ENCODE measurements at places on chromosomes 3 and 15. TPM values are rescaled to one million over a fixed set of nuclear protein-coding genes. Genes with fewer than 3 reads are reported as not detected.

GRCh38 chr3:117114517-117115265, 405.1 kb downstream of the TUSC7 start:
- no peak overlapping the region for H3K27ac ChIP-seq
- H3K4me1 ChIP-seq: peaks cover 2% of the 10 kb centered on the region
- H3K27me3 ChIP-seq: no peaks in the 10 kb centered on the region
- H3K36me3 ChIP-seq: no peaks in the 10 kb centered on the region

GRCh38 chr3:197465996-197466549, 89.7 kb downstream of the BDH1 start:
- H3K4me1 ChIP-seq: peaks cover 30% of the 10 kb centered on the region
- no peak for DNase-seq
- no peaks in the 10 kb centered on the region for H3K27me3 ChIP-seq
- H3K4me3 ChIP-seq: no peak overlapping the region
- no peak overlapping the region for H3K27ac ChIP-seq
- H3K36me3 ChIP-seq: no peaks in the 10 kb centered on the region

The CDCP1 gene
- 0.26 TPM for total RNA-seq

GRCh38 chr3:52001443-52001974, 5.8 kb upstream of the RPL29 start:
- peaks cover 21% of the 10 kb centered on the region for H3K27me3 ChIP-seq
- peaks cover 23% of the 10 kb centered on the region for H3K4me1 ChIP-seq
- H3K4me3 ChIP-seq: no peak overlapping the region
- no peak overlapping the region for H3K27ac ChIP-seq
- no peaks in the 10 kb centered on the region for H3K36me3 ChIP-seq

DNA sequence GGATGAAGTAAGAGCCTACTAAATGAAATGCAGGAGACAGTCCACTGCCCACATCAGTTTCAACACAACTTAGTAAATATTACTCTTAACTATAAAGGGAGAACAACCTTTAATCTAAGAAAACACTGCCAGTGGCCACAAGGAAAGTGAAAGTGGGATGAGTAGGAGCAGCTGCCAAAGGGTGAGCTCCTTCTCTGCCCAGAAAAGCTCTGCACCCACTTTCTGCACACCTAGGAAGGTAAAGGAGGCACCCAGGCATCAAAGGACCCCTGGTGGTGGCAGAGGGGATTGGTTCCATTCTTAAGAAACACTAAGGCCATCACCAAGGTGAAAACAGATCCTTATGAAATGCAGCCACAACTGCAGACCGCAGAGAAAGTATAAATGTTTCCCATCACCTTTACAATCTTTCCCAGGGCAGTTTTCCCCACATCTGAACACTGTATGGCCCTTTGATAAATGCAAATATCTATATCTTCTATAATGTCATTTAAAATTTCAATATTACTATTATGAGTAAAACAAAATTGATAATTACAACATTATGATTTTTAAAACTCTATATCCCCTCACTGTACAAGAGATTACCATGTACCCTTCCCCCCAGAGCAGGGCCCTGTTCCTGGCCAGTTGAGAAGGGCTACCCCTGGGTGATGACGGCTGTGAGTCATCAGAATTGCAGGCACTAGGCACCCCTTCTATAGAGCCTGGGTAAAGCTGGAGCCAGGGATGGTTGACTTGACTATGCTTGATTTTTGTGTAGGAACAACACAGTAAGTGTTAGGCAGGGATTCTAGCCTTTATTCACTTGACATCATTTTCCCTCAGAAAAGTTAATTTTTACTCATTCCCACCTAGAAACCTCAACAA, 92.0 kb downstream of the SNRK start:
- peaks cover 29% of the 10 kb centered on the region for H3K4me1 ChIP-seq
- H3K27me3 ChIP-seq: peaks cover 5% of the 10 kb centered on the region
- H3K36me3 ChIP-seq: peaks cover 10% of the 10 kb centered on the region
- no peak overlapping the region for H3K27ac ChIP-seq
- H3K4me3 ChIP-seq: no peak overlapping the region
- DNase-seq: no peak

GRCh38 chr15:53807501-53807900, 48.0 kb upstream of the WDR72 start:
- no peak overlapping the region for H3K4me3 ChIP-seq
- DNase-seq: no peak
- no peaks in the 10 kb centered on the region for H3K27me3 ChIP-seq

DNA sequence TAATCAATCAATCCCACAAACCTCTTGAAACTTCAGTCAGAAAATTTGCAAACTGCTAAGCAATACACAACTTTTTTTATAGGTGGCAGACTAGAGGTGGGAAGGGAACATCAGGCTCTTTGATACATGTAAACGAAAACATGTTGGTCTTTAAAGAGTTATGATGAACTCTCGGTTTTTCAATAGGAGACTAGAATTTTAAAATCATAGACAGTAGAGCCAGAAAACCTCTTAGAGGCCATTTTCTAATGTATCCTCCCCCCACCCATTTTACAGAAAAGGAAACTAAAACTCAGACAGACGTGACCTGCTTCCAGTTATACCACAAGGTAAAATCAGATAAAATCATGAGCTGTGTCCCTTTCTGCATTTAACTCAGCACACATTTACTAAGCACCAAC, 179.1 kb upstream of the LPP start:
- no peak overlapping the region for H3K27ac ChIP-seq
- H3K36me3 ChIP-seq: no peaks in the 10 kb centered on the region
- H3K27me3 ChIP-seq: no peaks in the 10 kb centered on the region
- H3K4me1 ChIP-seq: peaks cover 4% of the 10 kb centered on the region

The NEIL1 gene
- 149 TPM for total RNA-seq

DNA sequence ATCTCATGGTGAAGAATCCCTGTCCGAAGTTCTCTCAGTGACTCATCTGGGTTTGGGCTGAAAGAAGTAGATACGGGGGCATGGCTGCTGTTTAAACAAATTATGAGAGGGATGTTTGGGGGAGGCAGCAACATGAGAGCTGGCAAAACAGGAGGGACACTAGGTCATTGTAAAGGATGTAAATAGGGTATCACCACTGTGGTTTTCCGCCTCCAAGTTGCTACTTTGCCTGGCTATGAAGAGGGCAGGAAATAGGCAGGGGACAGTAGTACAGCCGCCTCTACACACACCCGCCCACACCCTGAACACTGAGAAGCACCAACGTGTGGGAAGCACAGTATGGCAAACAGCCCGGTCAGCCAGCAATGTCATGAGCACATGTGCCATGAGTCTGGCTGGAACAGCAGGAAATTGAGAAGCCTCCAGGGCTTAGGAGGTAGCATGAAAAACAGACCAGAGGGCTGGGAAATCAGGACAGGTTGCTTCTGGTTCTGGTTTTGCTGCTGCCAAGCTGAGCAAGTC, 17.1 kb downstream of the HEXA start:
- H3K4me3 ChIP-seq: no peak overlapping the region
- H3K4me1 ChIP-seq: peaks cover 26% of the 10 kb centered on the region
- H3K27me3 ChIP-seq: peaks cover 2% of the 10 kb centered on the region
- H3K36me3 ChIP-seq: peaks cover 15% of the 10 kb centered on the region
- no peak for DNase-seq

The TMEM212 gene
- not detected for total RNA-seq

The NANOGP8 gene
- 0.64 TPM for total RNA-seq

The CTXN2 gene
- total RNA-seq: 0.18 TPM

The CFAP100 gene
- total RNA-seq: not detected

DNA sequence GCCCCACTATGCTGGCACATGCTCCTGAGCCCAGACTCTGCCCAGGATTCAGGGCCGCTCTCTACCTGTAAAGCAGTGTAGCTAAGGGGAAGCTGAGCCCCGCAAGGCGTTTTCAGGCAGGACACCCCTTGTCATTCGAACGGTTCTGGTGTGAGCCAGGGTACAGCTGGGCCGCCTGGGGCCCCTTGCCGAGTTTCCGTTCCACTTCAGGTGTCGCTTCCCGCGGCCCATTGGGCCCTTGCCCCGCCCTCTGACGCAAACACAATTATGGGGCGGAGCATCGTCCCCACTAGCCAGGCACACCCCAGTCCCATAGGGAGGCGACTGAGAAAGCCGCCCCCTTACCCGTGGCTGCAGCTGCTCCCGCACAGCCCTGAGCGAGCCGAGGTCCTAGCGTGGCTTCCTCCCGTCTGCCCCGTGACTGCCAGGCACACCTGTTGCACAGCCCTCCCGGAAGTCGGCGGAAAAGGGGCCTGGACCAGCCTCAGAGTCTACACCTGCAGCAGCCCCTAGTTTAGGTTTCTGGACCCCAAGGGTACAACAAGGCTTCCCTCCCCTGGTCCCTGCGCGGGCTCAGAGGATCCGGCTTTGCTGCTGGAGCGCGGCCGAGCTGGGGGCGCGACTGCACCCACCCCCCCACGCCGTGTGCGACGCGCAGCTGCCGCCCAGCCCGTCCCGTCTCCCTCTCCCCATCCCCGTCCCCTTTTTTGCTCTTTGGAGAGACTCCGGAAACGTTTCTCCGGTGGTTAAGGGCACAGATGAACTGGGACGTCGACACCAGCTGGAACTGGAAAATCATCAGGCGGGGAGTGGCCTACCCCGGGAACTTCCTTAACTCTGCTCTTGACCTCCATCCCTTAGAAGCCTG, at the start of gene PLSCR2:
Gene PLSCR2, minus strand, starts transcription at position 412 of the 868 bp plus-strand sequence. CDS start 9,657 bp downstream, outside the sequence.
- peak; percentile 22 for DNase-seq
- H3K27me3 ChIP-seq: peaks cover 1% of the 10 kb centered on the region
- H3K27ac ChIP-seq: no peak within 1 kb of the TSS
- no peaks in the 10 kb centered on the region for H3K36me3 ChIP-seq
- peak within 1 kb of the TSS; percentile 79 for H3K4me3 ChIP-seq

DNA sequence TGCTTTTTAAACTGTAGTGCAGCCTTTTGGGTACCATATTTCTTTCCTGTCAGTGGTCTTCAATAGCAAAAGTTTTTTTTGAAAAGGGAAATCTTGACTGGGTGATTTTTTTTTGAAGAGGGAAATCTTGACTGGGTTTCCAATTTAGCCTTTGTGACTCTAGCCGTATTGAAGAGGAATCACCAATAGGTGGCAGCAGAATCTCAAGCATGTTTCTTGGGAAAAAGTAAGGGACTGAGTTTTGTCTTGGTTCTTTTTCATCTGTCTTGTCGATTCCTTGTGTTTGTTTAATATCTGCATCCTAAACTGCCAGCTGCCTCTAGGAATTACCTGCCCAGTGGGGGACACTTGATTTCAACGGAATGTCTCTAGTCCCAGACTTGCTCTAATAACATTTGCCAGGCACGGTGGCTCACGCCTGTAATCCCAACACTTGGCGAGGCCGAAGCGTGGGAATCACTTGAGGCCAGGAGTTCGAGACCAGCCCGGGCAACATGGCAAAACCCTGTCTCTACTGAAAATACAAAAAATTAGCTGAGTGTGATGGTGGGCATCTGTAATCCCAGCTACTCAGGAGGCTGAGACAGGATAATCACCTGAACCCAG, 89.2 kb downstream of the RBPMS2 start:
- H3K4me1 ChIP-seq: peaks cover 40% of the 10 kb centered on the region
- DNase-seq: peak; percentile 52
- H3K27ac ChIP-seq: peak overlapping the region; percentile 72
- H3K4me3 ChIP-seq: peak overlapping the region; percentile 16

The HEMK1 gene
- 10.9 TPM for total RNA-seq

The AGTR1 gene
- not detected for total RNA-seq

The MKRN3 gene
- total RNA-seq: 0.85 TPM

DNA sequence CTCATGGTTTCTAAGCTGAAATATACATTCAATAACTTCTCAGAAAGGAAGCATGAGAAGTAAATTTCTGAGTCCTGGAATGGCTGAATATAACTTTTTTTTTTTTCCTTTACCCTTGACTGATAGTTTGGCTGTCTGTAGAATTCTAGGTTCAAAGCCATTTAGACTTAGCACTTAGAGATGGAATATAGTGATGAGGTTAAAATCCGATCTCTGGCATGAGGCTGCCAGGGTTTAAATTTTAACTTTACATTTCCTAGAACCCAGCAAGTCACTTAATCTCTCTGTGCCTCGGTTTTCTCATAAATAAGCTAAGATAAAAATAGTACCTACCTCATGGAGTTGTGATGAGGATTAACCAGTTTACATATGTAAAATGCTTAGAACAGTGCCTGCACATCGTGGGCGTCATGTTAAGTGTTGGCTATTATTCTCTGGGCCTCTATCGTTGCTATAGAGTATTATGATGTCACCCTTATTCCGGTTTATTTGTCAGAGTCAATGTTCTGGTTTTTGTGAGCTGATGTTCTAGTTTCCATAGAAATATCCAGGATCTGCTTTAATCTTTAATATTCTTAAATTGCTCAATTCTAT, 199.8 kb upstream of the TLE3 start:
- no peak overlapping the region for H3K27ac ChIP-seq
- H3K4me3 ChIP-seq: no peak overlapping the region
- H3K36me3 ChIP-seq: no peaks in the 10 kb centered on the region
- no peak for DNase-seq
- H3K4me1 ChIP-seq: peaks cover 8% of the 10 kb centered on the region
- no peaks in the 10 kb centered on the region for H3K27me3 ChIP-seq

- H3K27ac ChIP-seq: no peak overlapping the region
- H3K4me1 ChIP-seq: no peaks in the 10 kb centered on the region
- H3K4me3 ChIP-seq: no peak overlapping the region
- no peaks in the 10 kb centered on the region for H3K36me3 ChIP-seq
- H3K27me3 ChIP-seq: no peaks in the 10 kb centered on the region
Observed at GRCh38 chr3:89300981-89301380, 193.6 kb downstream of the EPHA3 start.

DNA sequence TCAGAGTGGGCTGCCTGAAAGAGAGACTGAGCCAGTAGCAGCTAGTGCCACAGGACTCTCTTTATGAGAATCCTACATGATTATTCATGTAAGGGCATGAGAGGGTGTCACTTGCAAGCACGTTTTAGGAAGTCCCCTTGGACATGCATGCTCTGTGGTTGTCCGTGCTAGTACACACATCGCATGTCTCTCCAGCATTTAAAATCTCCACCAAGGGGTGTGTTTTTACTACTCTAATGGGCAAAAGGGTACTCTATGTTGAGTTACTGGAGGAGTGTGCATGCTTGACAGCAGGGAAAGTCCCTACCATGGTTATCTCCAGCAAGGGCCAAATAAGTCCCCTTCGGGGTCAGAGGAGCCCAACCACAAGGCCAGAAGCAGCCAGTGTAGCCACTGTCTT, 70.7 kb downstream of the DCLK3 start:
- DNase-seq: no peak
- H3K36me3 ChIP-seq: no peaks in the 10 kb centered on the region
- no peak overlapping the region for H3K4me3 ChIP-seq
- H3K27me3 ChIP-seq: no peaks in the 10 kb centered on the region
- no peak overlapping the region for H3K27ac ChIP-seq

DNA sequence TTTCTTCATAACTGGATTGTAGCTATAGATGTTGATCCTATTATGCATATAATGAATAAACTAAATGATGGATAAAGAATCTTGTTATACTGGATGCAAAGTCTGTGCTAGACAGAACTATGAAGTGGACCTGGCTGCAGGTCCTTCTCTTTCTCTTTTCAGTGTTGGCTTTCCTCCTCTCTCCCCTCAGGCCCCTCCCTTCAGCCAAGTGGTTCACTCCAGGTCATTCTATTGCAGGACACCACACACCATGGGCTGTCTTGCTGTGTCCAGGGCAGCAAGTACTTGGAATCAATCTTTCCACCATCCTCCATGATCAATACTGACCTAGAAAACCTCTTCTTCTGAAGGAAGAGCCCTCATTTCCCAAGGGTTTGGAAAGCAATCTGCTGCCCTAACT, 20.3 kb downstream of the EIF4E3 start:
- DNase-seq: no peak
- peaks cover 2% of the 10 kb centered on the region for H3K4me1 ChIP-seq
- H3K36me3 ChIP-seq: no peaks in the 10 kb centered on the region
- H3K27me3 ChIP-seq: no peaks in the 10 kb centered on the region

The ZFYVE19 gene
- 31.5 TPM for total RNA-seq

The TMEM207 gene
- not detected for total RNA-seq

GRCh38 chr15:85044251-85044853, 62.7 kb downstream of the PDE8A start:
- H3K4me1 ChIP-seq: peaks cover 35% of the 10 kb centered on the region
- peak; percentile 59 for DNase-seq
- no peaks in the 10 kb centered on the region for H3K36me3 ChIP-seq
- no peak overlapping the region for H3K4me3 ChIP-seq

GRCh38 chr15:60464836-60465630, 13.9 kb downstream of the ICE2 start:
- no peaks in the 10 kb centered on the region for H3K4me1 ChIP-seq
- peaks cover 14% of the 10 kb centered on the region for H3K36me3 ChIP-seq
- no peak overlapping the region for H3K4me3 ChIP-seq
- H3K27me3 ChIP-seq: no peaks in the 10 kb centered on the region

Data from endothelial cell (in vitro differentiated cells).